ENCODE measurements at places on chromosomes 12 and 14.

DNA sequence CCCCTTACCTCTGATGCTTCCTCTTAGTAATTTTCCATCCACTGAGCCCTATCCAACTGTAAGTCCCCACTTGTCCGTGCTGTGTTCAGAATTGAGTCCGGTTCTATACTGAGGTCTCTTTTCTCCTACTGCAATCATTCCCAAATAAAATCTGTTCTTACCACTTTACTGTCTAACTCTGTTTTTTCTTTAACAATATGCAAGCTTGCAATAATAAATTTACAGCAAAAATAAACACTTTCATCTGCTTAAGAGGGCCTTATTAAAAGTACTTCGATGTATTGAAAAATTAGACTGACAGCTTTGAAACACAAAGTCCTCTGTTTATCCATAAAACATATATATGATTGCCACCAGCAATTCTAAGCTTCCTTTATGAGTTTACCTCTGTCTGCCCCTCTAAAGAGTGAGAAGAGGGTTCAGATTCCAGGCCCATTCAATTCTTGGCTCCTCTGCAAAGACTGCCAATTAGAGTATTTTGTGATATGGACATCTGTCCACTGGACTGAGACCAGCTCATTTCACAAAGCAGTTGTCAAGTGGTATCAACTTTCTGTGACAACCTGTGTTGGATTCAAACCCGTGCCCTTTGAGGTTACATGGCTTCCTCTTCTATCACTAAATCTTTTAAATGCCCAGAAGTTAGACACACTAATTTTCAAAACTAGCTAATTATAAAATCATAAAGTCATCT lies 39.9 kb upstream of the G2E3 start:
- DNase-seq = no peak

DNA sequence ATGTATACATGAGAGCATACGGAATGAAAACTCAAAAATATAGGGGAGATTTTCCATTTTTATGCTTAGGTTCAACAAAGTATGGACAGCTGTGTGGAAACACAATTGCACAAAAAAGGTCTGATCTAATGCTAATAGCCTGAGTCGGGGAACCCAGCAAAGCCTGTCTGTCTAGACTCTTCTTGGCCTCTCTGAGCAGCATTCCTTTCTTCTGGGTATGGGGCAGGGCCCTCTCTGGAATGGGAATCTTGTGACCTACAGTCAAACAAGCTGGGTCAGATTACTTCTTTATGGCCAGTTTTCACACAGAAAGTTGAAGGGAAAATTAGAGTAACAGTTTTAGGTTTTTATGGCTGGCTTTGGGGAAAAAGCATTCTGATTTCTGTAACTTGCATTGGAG lies 534.0 kb upstream of the LMO3 start:
- no peak for DNase-seq

- no peak for DNase-seq
Measured at GRCh38 chr12:52794479-52795331, 1.2 kb downstream of the KRT3 start.

DNA sequence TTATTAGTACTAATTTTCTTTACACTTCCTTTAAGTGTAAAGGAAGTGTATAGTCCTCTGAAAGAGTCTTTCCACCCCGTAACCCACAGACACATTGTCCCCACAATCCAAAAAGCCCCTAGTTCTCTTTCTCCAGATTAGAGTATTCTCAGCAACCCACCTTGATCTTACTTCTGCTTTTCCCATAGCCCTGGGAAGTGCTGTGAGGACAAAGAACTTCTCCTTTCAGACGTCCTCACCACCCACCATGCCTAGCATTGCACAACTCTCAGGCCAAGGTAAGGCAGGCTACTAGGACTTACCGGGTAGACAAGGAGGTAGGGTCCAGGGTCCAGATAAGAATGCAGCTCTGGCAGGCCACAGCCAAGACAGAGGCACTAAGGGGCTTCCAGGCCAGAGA lies 7.4 kb downstream of the AAAS start:
- no peak for DNase-seq

Data from CD4-positive, alpha-beta T cell treated with Interleukin-12 subunit alpha and Interleukin-12 subunit beta, for 1 hour (primary cell).